Bone marrow (tissue), 2 donors: ENCODE measurements at places on chromosomes 4 and X.

DNA sequence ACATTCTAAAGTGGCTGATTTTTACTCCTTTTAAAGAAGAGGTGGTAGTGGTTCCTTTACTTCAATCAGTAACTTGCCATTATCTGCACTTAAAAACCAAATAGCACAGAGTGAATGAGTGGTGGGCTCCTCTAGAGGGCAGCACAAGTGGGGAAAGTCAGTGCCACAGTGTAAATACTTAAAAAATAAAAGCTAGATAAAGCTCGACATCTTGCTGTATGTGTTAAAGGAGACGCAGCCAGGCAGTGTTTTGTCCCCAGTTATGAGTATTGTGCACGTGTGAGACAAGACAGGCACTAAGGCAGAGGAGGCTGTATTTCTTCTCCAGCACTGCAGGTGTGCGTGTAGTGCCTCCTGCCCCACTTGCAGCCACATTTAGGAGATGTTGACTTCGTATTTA lies 24.6 kb downstream of the NAP1L5 start:
- no peak for DNase-seq

DNA sequence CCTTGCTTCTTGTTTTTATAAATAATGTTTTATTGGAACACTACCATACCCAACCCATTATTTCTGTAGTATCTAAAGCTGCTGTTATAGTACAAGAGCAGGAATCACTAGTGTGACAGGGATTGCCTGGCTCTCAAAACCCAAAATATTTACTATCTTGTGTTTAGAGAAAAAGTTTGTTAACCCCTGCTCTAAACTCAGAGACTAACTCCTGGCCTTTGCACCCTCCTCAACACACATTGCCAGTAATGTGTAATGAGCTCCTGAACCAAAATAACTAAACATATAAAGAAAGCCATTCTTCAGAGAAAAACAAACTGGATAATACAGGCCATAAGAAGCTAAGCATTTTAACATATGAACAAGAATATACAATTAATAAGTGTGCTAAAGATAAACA lies 8.2 kb upstream of the FAT4 start:
- no peak for DNase-seq

GRCh38 chrX:75061701-75062100 lies 94.4 kb downstream of the ABCB7 start:
- DNase-seq: no peak

DNA sequence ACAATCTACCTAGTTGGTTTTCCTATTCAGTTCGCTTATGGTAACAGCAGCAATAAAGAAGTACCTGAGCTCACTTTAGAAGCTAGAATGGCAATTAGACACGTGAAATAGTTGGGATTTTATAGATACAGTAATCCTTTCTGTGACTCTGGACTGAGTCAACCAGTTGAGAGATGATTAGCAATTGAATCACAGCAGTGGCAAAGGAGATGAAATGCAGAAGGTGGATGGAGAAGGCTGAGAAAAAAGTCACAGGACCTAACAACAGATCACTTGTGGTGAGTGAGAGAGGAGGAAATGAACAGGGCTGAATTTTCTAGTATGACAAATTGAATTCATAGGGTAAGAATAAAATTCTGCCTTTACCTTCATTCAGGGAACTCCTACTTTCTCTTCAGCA lies 197.1 kb upstream of the MAGEB18 start:
- no peak for DNase-seq

DNA sequence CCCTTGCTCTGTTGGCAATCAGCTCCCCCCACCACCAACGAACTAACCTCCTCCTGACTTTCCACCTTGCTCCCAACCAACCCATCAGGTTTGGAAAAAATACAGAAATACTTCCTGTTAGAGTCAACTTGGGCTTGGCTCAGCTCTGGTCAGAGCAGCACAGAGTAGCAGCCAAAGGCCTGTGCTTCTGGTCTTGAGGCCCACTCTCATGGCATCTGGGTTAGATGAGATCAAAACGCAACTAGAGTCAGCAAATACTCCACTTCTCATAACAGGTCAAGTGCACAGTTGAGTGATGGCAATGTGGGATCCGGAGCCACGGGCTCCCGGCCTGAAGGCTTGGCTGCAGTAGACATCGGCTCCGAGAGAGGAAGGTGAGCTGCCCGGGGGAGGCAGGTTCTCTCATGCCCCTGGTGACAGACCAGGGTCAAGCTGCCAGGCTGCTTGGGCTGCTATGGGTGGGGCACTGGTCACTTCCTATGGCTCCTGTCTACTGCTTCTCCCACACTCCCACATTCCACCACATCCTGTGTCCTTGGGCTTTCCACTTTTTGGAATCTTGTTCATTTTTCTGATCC lies 34.8 kb downstream of the ZNF185 start:
- DNase-seq: no peak

DNA sequence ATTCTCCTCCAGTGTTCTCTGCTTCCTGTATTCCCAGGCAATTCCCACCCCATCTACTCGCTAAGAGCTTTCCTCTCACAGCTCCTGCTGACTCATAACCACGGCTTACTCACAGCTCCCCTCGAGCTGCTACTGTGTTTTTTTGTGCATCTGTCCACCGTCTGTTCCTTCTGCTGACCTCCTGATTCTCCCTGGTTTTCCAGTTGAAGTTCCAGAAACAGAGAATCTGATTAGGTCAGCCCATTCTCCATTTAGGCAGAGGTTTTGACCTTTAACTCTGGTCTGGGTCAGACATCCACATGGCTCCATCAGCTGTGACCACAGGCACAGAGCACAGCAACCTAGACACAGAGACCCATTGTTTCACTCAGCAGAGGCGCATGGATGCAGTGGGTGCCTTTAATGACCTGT lies 5.5 kb upstream of the SMIM20 start:
- no peak for DNase-seq
